HS-5 (cell line): ENCODE measurements at places on chromosomes 6 and 20.

- no peak for DNase-seq
These were observed 17.5 kb downstream of the C20orf173 start for GRCh38 chr20:35511814-35512420.

- DNase-seq = no peak
These were observed 5.5 kb downstream of the ADRM1 start for GRCh38 chr20:62308102-62308822.

DNA sequence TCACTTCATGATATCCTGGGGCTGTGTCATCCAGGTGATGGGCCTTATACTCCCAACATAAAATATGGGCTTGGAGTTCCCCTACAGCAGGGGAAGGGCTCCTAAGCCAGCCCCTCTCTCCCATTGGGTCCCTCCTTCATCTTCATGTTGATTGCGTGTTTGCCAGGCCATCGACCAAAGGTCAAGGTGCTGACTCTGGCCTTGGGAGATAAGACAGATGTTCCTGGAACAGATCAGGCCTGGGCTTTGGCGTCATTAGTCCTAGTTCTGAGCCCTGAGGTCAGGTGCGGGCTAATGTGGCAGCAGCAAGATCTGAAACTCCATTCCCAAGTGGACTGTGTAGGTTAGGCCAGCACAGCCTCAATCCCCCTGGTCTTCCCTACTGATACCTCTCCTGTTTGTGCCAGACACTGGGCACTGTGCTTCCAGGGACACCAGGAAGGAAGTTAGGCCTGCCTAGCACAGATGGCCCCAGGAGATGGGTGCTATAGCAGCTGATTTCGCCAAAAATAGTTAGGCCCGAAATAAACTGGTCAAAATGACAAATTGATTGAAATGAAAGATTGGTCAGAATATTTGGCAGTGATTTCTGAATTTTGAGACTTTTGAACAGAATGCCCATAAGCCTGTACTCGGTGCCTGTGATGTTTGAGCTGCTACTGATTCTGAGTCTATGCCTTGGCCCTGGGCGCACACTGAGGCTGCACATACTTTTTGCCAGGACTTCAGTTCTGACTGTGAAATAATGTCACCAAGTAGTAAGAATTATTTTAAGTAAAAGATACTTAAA is 28.8 kb downstream of the EPB41L1 start:
- no peak for DNase-seq

DNA sequence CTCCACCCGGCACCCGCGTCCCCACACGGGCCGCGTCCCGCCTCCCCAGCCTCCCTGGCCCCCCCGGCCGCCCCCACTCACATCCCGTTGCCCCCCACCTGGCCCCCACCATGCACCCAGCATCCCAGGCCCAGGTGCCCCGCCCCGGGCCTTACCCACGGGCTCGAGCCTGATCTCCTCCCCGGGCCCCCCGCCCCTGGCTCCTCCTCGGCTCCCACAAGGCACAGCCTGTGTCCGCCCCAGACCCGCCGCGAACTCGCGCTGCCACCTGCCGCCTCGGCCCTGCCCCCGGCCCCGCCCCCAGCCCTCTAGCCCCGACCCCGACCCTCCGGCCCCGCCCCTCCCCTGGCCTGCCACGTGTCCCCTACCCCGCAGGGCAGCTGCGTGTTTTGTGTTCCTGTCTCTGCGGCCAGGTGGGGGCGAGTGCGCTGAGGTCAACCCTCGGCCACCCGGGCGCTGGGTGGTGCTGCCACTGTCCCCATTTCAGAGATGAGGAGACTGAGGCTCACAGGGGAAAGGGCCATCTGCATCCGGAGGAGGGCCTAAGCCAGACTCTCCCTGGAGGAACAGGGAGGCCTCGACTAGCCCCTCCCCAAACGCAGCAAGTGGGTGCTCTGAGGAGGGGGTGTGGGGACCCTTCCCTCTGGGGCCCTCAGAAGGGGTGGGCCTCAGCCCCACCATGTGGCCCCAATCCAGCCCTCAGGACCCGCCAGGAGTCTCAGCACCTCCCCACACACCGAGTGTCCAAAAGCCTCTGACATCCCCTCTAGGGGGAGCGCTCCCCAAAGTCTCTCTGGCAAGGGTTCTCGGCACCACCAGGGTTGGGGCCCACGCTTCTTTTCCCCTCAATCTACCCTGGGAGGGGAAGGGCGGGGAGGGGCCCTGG is 99.8 kb downstream of the TAF4 start:
- DNase-seq = no peak

DNA sequence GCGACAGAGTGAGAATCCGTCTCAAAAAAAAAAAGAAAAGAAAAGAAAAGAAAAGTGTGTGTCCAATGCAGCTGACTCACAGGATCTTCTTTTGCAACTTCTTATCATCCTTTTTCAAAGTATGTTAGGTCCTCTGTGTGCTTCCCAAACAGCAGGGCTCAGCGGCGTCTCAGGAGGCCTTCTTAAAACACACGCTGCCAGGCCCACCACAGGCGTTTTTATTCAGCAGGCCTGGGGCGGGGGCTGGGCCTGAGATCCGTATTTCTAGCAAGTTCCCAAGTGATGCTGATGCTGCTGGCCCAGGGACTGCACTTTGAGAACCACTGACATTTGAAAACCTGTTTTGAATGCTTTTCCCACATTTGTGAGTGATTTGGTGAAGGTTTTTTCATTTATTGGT is 57.1 kb downstream of the PSMG4 start:
- no peak for DNase-seq

DNA sequence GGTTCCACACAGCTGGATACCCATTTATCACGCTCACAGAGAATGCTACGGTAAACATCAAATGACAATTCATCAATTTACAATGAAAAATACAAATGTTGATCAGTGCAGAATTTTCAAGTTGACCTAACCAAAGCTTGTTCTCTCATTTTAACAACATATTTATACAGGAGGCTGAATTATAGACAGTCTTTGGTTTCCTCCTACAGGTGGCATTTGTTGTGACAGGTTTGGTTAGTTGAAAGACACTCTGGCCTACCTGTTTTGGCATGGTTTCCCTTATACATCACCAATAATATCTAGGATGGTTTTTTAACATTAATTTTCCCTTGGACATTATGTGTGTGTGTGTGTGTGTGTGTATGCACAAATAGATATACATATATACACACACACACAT is 642.5 kb upstream of the MMS22L start:
- DNase-seq = no peak

GRCh38 chr6:165618241-165618640 is 44.8 kb downstream of the PDE10A start:
- DNase-seq = no peak

- no peak for DNase-seq
These were observed 48.3 kb downstream of the PPP1R16B start for GRCh38 chr20:38853759-38854158.

- no peak for DNase-seq
These were observed 69.9 kb downstream of the SESN1 start for GRCh38 chr6:109024784-109025183.

- no peak for DNase-seq
These were observed 213.5 kb upstream of the PLN start for GRCh38 chr6:118334634-118335033.

- no peak for DNase-seq
These were observed 111.1 kb downstream of the IPCEF1 start for GRCh38 chr6:154245506-154245905.

DNA sequence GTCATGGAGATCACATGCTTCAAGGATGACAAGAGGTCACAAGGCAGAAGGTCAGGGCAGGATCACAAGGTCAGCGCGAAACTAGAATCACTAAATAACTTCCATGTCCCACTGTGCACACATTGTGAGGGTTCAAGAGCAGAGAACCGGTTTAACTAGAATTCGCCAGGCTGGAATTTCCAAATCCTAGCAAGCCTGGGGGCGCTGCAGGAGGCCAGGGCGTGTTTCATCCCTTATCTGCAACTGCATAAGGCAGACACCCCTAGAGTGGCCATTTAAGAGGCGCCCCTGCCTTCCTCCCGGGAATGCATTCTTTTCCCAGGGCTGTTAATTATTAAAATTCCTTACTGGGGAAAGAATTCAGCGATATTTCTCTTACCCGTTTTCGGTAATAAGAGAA is 40.2 kb upstream of the SLC22A1 start:
- no peak for DNase-seq

GRCh38 chr6:161050134-161050765 is 58.7 kb downstream of the MAP3K4 start:
- no peak for DNase-seq

DNA sequence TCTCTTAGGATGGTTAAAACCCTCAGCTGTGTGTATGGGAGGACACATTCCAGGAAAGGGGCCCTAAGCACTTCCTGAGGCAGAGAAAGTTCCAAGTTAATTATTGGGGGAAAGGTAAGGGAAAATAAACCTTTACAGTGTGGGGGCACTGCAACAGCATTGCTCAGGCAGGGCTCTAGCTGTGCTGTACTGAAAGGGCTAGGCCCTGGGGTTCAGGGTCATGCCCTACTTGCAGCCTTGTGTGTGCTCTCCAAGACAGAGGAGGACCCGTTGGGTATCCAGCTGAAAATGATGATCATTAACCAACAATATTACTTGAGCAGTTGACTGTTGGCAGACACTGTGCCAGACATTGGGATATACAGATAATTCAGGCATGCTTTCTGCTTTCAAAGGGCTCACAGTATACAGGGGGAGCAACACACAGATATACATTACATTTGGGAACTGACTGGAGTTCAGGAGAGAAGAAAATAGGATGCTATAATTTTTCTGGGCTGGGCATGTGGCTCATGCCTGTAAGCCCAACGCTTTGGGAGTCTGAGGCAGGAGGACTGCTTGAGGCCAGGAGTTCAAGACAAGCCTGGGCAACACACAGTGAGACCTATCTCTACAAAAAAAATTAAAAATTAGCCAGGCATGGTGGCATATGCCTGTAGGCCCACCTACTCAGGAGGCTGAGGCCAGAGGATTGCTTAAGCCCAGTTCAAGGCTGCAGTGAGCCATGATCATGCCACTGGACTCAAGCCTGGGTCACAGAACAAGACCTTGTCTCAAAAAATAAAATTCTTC is 9.1 kb upstream of the RPL7L1 start:
- no peak for DNase-seq

DNA sequence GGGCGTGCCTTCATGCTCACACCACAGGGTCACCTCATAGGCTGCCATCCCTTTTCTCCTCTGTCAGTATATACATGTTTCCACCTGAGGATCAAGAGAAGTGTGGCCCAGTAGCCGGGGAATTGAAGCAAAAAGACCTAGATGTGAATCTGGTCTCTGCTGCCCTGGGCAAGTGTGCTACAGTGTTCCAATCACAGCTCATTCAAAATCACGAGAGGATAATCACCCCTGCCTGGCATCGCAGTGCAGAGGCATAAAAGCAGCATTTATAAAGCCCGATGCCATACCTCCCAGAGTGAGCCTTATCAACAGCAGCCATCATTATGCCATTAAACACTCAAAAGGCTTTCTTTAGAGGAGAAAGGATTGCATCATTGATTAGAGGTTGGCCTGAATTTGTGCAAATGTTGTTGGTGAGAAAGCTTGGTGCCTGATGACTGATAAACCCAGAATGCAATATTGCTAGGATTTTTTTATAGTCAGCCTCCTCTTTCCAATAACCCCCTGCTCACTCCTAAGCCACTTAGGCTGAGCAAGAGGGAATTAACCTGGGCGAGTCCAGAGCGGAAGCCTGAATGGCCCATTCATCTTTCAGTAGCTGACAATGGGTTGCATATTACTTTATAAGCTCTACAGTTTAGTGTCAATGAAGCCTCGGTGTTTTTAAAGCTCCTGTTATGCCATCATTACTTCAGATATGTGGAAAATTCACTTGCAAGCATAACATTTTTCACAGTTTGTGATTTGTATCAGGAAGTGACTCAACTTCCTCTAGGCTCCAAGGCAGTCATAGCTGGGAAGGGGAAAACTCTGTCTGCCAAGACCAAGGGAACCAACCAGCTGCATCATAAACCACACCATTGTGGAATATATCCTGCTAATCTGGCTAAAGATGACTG is 92.5 kb upstream of the NXT1 start:
- DNase-seq = peak; percentile 80

GRCh38 chr6:35600659-35601125 is 88.0 kb upstream of the TULP1 start:
- no peak for DNase-seq

DNA sequence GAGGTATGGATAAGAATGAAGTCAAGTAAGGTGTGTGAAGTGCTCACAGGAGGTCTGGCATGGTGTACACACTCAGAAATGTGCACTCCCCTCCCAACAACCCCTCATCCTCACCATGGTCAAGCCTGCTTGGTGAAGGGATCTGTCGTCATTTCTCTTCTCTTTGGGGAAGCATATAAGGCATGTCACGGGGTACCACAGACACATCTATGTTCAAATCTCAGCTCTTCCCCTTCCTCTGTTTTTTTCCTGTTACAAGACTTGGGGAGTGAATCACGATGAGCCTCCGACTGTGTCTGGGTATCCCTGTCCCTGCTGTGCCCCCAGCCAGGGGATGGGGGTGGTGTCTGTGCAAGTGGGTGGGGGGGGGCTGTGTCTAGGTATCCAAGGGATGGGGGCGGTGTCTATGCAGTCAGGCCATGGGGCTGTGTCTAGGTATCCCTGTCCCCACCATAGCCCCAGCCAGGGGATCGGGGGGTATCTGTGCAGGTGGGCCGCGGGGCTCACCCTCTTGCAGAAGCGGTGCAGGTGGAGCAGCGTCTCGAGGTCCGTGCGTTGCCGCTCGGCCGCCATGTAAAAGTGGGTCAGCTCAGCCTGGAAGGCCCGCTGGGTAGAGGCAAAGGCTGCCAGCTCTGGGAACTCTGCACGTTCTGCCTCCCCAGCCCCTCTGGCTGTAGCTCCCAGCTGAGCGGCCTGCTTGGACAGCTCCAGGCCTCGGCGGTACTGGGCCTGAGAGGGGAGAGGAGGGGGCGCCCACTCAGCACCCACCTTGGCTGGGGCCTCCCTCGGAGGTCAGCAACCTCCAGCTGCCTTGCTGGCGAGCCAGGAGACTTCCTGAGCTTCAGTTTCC is 43.6 kb downstream of the KIAA1755 start:
- no peak for DNase-seq

DNA sequence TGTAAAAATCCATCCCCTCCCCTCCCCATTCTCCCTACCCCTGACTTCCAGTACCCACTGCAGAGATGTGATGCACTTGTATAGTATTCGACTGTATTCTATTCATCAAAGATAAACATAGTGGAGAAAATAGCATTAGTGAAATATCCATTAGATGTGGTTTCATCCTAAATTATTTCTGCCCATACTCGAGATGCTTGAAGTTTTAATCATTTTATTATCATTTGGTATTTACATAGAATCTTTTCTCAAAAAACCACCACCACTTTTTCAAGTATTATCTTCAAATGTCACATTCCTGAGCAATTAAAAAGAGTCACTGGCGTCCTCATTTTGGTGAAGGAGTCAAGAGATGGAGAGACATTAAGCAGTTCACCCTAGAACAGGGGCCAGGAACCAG is 181.9 kb downstream of the HAO1 start:
- DNase-seq = no peak

- DNase-seq = no peak
These were observed 2.0 kb downstream of the FGD2 start for GRCh38 chr6:37007340-37008043.

DNA sequence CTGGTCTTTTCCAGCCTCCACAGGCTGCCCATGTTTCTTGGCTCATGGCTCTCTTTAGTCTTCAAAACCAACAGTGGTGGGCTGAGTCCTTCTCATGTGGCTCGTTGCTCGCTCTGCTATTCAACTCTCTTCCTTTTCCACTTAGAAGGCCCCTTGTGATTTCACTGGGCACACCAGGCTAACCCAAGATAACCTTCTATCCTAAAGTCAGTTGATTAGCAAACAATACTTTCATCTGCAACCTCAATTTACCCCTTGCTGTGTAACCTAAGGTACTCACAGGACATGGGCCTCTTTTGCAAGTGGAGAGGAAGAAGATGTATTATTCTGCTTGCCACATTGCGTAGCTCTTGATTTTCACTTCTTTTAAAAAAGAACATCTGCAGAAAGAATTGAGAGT is 79.6 kb downstream of the UTRN start:
- DNase-seq = no peak

GRCh38 chr6:44730771-44731391 is 343.4 kb downstream of the CDC5L start:
- DNase-seq = no peak
